ENCODE measurements at places on chromosomes 5 and 9.

DNA sequence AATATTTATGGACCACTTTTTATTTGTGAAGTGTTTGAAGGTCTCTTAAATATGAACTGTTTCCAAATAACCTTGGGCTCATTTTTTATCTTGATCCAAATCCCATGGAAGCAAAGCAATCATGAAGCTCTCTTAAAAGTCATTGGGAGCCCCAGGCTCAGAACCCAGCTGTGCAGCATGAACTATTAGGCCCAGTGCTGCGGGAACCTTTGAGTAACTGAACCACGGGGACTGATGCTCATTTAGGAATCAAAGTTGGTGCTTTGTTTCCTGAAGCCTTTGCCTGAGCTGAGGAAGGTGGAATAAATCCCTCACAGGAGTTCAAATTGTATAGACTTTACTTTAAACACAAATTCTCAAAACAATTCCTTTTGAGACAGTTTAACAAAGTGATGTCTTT lies 27.8 kb downstream of the MAT2B start:
- DNase-seq: no peak

GRCh38 chr5:142841511-142842265 lies 71.5 kb downstream of the ARHGAP26 start:
- no peak for DNase-seq

DNA sequence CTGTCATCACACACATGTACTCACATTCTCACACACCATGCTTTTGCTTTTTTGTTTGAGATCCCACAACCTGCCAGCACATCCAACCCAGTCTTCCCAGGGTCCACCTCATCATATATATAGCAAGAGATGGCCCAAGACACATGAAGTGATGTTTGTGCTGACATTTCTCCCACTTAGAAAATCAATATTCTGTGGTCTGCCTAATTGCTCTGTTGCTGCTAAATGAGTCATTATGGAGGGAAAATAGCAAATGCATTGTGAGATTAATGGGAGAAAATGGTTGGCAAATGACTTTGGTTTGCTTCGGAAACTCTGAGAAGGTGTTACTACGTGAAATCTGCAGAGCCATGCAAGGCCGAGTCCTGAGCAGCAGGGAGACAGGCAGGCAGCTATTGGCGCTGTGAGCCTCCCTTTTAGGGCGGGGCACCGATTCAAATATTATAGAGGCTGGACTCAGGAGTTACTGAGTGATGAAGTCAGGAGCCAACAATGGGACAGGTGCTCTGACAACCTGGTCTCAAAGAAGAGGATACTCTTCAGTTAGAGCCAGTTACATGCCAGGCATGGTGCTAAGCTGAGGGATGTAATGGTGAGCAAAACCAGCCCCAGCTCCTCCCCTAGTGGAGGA lies 62.8 kb downstream of the DAB2IP start:
- DNase-seq: no peak

GRCh38 chr5:103785569-103785968 lies 223.0 kb upstream of the NUDT12 start:
- DNase-seq: no peak

GRCh38 chr5:74272024-74272775 lies 368.3 kb downstream of the ENC1 start:
- no peak for DNase-seq

DNA sequence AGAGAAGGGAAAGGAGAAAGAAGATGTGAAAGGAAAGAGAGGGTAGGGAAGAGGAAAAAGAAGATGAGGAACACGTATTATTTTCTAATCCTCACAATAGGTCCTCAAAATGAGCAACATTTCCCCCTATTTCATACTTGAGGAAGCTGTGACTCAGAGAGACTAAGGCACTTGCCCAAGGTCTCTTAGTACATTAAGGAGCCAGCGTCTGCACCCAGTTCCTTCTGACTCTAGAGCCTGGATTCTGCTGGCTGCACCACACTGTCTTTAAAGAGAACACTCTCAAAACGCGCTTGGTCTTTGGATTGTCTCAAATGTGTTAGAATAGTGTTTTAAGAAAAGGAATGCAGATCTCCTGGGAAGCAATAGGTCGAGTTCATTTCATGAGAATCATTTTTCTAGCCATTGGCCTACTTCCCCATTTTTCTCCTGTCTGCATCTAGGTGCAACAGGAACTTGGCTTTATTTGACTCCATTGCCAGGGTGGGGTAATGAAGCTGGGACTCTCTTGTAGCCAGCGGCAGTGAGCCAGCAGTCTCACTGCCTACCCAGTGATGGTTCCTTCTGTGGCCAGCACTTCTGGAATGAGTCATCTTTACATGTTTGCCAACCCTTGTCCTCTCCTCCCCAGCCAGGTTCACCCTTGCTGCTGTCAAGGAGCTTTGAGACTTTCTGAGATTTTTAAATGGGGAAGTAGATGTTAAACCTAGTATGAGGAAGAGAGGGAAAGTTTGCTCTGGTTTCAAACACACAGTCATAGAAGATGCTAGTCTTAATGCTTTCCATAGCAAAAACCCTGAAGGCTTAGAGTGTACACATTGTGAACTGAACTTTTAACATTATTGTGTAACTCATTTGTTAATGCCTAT lies 82.7 kb downstream of the DOCK8 start:
- no peak for DNase-seq

DNA sequence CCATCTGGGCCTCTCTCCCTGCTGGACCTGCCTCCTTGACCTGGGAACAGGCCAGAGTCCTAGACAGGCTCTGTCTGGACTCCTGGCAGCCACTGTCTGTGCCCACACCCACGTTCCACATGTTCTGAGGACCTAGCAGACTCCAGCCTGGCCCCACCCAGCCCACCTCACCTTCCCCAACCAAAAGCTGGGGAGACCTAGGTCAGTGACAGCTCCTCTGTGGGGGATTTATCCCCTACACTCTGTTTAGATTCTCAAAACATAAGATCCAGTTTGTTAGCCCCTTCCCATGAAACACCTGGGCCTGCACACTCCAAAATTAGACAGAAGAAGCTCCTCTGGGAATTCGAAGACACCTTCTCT lies 59.8 kb upstream of the ADAMTS2 start:
- no peak for DNase-seq

GRCh38 chr9:122342323-122343050 lies 28.3 kb upstream of the PTGS1 start:
- DNase-seq: no peak

DNA sequence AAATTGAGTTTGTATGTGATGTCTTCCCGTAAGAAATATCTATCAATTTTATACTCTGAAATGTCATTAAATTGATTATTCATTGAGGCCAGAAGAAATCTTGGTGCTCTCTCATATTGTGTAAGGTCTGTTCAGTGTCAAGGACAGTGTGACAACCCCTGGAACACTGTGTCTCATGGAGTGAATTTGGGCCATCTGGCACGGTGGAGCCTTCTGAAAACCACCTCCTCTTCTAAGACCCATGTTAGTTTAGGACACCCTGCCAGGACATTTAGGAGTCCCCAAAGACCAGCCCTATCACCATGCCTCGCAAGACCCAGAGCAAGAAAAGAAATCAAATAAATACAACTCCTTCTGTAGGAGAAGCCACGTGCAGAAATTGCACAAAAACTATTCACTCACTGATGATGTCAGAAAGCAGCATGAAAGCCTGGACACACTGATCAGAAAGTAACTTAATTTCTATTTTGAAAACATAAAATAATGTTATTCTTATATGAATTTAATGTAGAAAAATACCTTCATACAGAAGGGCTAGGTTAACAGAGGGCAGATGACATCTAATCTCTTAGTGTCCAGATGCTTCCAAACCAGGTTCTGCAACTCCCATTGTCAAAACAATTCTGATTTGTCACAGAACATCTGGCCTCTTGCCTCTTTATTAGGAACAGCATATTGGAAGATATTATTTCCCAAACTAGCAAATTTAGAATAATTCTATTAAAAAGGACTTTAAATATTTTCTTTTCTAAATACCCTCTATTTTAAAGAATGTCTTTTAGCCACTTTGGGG lies 298.8 kb downstream of the NR2F1-AS1 start:
- no peak for DNase-seq

GRCh38 chr5:57987552-57987951 lies 472.3 kb downstream of the PLK2 start:
- no peak for DNase-seq

- no peak for DNase-seq
Observed at GRCh38 chr9:68493958-68494577, 46.6 kb downstream of the TMEM252 start.

- no peak for DNase-seq
Observed at GRCh38 chr5:123429221-123429954, 6.2 kb upstream of the CEP120 start.

GRCh38 chr9:100298378-100298777 lies 54.4 kb downstream of the TEX10 start:
- no peak for DNase-seq

GRCh38 chr5:107876906-107877305 lies 206.2 kb upstream of the EFNA5 start:
- no peak for DNase-seq

DNA sequence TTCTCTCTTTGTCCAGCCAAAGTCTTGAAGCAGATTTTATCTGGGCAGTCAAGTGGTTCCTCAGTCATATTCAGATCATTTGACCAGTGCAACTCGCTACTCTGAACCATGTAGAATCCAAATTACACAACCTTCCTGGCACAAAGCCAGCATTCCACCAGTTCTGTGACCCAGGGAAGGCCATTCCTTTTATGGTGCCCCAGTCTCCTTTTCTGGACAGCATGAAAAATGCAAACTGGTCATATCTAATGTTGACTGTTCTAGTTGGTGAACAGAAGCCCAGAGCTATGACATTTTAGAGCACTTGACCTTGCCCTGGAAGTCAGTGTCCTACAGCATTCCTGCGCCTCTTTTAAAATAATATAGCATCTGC lies 364.6 kb downstream of the BRINP1 start:
- no peak for DNase-seq
